GM23248 (cell line): ENCODE measurements at places on chromosomes 6 and 20. TPM values are rescaled to one million over a fixed set of nuclear protein-coding genes. Genes with fewer than 3 reads are reported as not detected.
A peak's percentile ranks its signal among the peaks of the same experiment; 100 is the strongest.

The CTAGE9 gene
- not detected in 2 replicates for total RNA-seq

The TRIM27 gene
- 56.1 and 67.7 TPM in 2 replicates for total RNA-seq

The TNFRSF6B gene
- total RNA-seq: 36.9 and 39.9 TPM in 2 replicates

DNA sequence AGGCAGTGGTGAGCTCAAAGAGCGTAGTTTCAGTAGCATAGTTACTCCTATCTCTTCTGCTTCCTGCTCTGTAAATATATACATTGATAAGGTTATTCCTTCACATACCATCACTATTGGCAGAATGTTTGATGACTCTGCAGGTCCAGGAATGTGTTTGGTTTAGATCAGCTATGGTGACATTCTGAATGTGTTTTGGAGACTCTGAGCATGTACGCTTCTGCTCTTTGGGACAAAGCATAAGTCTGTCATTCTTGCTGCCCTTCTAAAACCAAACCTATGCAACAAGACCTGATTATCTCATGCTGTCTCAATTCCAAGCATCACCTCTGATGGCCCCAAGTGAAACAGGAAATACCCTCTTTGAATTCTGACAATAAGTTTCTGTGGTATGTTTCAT is 1074.3 kb downstream of the KIF16B start:
- no peaks in the 10 kb centered on the region for H3K27me3 ChIP-seq
- no peaks in the 10 kb centered on the region for H3K4me1 ChIP-seq
- H3K36me3 ChIP-seq: no peaks in the 10 kb centered on the region
- DNase-seq: no peak
- no peak overlapping the region for H3K4me3 ChIP-seq

GRCh38 chr6:127570739-127571389 is 6.1 kb upstream of the C6orf58 start:
- no peaks in the 10 kb centered on the region for H3K27me3 ChIP-seq
- H3K4me3 ChIP-seq: no peak overlapping the region
- H3K4me1 ChIP-seq: no peaks in the 10 kb centered on the region
- no peaks in the 10 kb centered on the region for H3K36me3 ChIP-seq

DNA sequence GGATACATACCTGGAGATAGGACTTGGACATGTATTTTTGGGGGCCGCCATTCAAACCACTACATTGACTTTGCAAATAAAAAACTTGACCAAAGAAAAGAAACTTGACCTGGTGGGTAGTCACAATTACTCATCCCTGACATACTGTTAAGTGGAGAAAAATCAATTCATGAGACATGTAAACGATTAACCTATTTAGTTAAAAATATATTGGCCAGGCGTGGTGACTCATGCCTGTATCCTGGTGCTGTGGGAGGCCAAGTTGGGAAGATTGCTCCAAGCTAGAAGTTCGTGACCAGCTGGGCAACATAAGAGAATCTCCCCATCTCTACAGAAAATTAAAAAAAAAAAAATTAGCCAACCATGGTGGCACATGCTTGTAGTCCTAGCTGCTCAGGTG is 2.5 kb upstream of the SRSF12 start:
- peak; percentile 41 for DNase-seq
- H3K4me1 ChIP-seq: no peaks in the 10 kb centered on the region
- H3K27ac ChIP-seq: no peak overlapping the region
- no peaks in the 10 kb centered on the region for H3K27me3 ChIP-seq

DNA sequence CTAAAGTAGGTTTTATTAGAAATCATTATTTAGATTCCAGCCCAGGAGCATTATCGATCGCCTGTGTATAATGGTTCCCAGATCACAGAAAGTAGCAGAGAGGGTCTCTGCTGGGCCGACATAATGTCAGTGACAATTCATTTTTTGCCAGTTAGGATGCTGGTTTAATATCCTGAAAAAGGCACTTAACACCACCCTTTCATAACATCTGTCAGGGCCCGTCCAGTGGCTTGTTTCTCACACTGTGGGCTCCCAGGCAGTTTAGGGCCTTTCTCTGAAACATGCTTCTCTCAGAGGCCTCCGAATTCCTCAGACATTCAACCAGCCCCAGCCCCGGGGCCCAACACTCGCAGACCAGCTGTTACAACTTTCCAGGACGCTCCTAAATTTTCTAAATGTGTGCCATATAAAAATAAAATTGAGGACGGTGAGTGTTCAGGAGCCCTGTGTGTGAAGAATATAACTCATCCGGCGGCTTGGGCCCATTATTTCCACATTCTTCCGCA is 108.6 kb upstream of the EYA4 start:
- H3K4me3 ChIP-seq: no peak overlapping the region
- H3K27me3 ChIP-seq: no peaks in the 10 kb centered on the region
- H3K27ac ChIP-seq: no peak overlapping the region
- peaks cover 7% of the 10 kb centered on the region for H3K4me1 ChIP-seq
- no peak for DNase-seq

GRCh38 chr6:21666201-21666691 is 72.7 kb downstream of the SOX4 start:
- peak overlapping the region; percentile 40; the same call in 1 of the 2 replicates for H3K4me3 ChIP-seq
- peaks cover 6% of the 10 kb centered on the region for H3K4me1 ChIP-seq
- H3K36me3 ChIP-seq: no peaks in the 10 kb centered on the region
- H3K27ac ChIP-seq: no peak overlapping the region

DNA sequence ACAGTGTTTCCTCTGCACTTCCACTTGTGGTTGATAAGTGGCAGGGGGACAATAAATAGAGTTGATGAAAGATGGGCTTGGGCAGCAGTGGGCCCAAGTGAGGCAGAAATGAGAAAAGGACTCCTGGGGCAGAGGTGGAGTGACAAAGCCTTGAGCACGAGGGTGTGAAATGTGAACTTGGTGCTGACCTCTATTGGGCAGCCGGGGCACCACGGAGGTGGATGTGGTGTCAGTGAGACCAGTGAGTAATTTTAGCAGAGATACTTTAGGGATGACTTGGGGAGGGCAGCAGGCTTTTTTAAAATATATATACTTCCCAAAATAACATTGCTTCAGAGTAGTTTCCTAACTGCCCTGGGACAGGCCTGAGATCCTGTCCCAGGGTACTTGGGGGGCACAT is 30.6 kb upstream of the MYLK2 start:
- H3K36me3 ChIP-seq: peaks cover 11% of the 10 kb centered on the region; the same call in 1 of the 2 replicates
- H3K4me1 ChIP-seq: peaks cover 25% of the 10 kb centered on the region
- no peaks in the 10 kb centered on the region for H3K27me3 ChIP-seq
- peak; percentile 84 for DNase-seq

GRCh38 chr20:38864662-38865061 is 59.2 kb downstream of the PPP1R16B start:
- no peak overlapping the region for H3K27ac ChIP-seq
- no peak for DNase-seq
- H3K27me3 ChIP-seq: peaks cover 7% of the 10 kb centered on the region
- no peaks in the 10 kb centered on the region for H3K4me1 ChIP-seq
- H3K4me3 ChIP-seq: no peak overlapping the region

GRCh38 chr6:137709424-137710236 is 157.4 kb upstream of the TNFAIP3 start:
- no peaks in the 10 kb centered on the region for H3K36me3 ChIP-seq
- peak; percentile 83 for DNase-seq
- H3K4me1 ChIP-seq: peaks cover 11% of the 10 kb centered on the region
- H3K27me3 ChIP-seq: no peaks in the 10 kb centered on the region

DNA sequence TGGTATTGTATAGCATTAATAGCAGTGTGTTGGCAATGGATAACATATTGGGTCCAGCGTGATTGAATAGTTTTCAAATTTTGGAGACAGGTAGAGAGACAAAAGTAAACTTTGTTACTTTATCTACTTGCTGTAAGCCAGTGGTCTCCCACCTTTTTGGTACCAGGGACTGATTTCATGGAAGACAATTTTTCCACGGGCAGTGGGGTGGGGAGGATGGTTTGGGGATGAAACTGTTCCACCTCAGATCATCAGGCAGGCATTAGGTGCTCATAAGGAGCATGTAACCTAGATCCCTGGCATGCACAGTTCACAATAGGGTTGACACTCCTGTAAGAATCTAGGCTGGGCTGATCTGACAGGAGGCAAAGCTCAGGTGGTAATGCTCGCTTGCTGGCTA is 14.6 kb upstream of the PROKR2 start:
- no peak for DNase-seq
- H3K4me3 ChIP-seq: no peak overlapping the region
- no peaks in the 10 kb centered on the region for H3K36me3 ChIP-seq

DNA sequence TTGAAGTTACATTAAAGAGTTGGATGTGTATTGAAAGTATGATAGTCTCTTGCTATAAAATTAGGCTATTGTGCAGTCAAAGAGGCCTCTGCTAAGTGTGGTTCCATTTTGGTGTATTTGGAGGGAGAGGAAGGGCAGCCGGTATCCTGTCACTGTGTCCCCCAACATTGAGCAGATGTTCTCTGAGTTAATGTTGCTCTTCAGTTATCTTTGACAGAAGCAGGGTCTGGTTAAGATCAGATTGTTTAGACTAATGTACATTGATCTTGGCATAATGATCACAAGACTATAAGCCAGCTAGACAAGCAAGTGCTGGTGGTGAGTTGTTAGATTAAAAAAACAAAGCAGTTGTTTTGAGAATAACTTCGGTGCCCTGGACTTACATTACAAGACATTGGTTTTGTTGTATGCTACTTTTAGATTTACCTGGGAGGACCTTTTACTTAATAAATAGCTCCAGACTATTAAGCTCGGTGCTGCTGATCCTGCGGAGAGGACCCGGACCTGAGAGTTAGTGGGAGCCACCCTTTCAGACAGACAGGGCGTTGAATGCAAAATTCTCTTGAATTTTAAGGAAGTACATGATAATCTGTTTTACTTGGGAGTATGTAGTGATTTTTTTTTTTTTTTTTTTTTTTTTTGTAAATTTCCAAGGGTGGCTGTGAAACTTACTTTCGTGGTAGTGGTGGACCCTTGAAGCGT is 97.8 kb downstream of the JARID2 start:
- no peaks in the 10 kb centered on the region for H3K36me3 ChIP-seq
- H3K4me1 ChIP-seq: peaks cover 10% of the 10 kb centered on the region
- no peak for DNase-seq
- H3K27me3 ChIP-seq: no peaks in the 10 kb centered on the region
